CD4-positive, alpha-beta T cell treated with Interleukin-12 subunit alpha and Interleukin-12 subunit beta, for 1 hour (primary cell): ENCODE measurements at places on chromosomes 4 and X.

DNA sequence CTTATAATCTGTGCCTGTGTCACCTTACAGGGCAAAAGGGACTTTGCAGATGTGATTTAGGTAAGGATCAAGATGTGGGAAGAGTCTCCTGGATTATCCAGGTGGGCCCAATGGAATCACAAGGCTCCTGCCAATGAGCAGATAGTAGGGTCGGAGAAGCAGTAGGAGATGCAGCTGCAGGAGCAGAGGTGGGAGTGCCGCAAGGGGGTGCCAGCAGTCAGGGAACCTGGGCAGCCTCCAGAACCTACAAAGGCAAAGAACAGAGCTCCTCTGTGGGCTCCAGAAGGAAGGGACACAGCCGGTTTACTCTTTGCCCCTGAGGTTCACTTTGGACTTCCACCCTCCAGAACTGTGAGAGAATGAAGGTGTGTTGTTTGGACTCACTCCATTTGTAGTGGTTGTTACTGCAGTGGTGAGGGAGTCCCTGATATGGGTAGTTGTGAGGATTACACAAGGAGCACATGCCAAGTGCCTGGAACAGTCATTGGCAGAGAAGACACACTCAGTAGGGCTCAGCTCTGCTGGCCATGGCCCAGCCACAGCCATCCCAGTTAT is 318.5 kb downstream of the EVC2 start:
- DNase-seq, result no peak

DNA sequence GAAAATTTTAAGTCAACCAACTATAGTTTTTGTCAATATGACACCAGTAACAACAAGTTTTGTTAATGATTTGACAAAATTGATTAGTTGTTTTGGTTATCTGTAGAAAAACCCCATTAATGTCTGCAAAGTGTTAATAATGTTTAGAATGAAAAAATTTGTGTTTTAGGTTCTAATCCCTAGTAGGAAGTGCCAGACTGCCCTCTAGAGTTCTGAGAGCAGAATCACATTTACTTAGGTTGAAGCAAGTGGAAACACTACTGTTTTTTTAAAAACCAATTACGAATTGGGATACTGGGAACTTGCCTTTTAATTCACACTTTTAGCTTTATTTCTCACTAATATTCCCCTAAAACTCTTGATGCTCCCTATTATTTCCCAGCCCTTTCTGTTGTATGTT is 101.1 kb upstream of the CYLC1 start:
- no peak for DNase-seq

DNA sequence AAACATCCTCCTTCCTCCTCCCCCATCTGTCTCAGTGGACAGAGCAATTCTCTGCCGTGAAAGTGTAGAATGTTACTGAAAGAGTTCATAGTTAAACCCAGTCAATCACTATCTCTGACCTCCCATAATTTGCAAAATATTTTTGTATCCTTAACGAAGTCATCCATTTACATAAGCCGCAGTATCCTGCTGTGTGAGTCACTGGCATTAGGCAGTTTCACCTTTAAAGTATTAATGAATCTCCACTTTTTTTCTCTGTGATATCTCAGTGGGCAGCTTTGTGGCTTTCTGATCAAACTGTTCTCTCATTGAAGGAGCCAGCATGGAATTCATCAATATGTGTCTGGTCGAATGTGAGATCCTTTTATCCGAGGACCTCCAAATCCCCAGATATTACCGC is 678.6 kb upstream of the TENM3 start:
- no peak for DNase-seq

GRCh38 chrX:37875675-37876074 is 28.3 kb upstream of the DYNLT3 start:
- no peak for DNase-seq

GRCh38 chr4:68451246-68452211 is 4.3 kb downstream of the TMPRSS11E start:
- no peak for DNase-seq

DNA sequence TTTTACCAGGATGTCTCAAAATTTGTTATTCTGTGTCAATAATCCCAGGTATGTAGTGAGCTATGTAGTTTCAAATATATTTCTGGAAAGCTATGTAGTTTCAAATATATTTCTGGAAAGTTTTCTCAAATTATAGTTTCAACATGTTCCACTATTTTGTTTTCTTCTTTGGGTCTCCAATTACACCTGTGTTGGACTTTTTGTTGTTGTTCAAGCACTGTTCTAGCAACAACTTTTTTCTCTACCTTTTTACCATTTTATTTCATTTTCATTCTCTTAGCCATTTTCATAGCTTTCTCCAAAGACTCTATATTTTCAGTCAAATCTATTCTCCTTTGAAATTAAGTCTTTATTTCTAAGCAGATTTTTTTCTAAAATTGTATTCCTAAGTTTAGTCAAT is 88.4 kb downstream of the LCORL start:
- no peak for DNase-seq

- no peak for DNase-seq
Measured at GRCh38 chrX:50198348-50198747, 2.5 kb downstream of the AKAP4 start.

DNA sequence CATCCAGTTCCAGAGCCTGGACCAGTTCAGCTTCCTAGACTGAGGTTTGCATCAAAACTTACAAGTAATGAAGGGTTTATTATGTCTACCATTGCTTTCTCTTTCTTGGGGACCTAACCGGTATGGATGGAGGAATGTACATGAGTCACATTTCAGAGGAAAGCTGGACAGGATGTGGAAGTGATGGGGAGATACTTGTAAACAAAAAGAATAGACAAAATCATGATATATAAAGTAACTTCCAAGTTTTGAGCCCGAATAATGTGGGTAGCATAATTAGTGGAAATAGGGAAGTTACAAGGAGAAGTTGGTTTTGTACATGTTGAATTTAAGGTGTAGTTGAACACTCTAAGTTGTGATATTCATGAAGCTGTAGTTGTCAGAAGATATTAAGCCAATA is 15.0 kb downstream of the FNIP2 start:
- DNase-seq, result no peak

- no peak for DNase-seq
Measured at GRCh38 chr4:740011-740410, 34.4 kb downstream of the PCGF3 start.

GRCh38 chr4:54495091-54495490 is 162.7 kb upstream of the KIT start:
- no peak for DNase-seq

- no peak for DNase-seq
Measured at GRCh38 chr4:22045051-22045630, 96.6 kb upstream of the KCNIP4 start.

GRCh38 chr4:155901013-155901412 is 2.5 kb upstream of the TDO2 start:
- DNase-seq, result no peak

DNA sequence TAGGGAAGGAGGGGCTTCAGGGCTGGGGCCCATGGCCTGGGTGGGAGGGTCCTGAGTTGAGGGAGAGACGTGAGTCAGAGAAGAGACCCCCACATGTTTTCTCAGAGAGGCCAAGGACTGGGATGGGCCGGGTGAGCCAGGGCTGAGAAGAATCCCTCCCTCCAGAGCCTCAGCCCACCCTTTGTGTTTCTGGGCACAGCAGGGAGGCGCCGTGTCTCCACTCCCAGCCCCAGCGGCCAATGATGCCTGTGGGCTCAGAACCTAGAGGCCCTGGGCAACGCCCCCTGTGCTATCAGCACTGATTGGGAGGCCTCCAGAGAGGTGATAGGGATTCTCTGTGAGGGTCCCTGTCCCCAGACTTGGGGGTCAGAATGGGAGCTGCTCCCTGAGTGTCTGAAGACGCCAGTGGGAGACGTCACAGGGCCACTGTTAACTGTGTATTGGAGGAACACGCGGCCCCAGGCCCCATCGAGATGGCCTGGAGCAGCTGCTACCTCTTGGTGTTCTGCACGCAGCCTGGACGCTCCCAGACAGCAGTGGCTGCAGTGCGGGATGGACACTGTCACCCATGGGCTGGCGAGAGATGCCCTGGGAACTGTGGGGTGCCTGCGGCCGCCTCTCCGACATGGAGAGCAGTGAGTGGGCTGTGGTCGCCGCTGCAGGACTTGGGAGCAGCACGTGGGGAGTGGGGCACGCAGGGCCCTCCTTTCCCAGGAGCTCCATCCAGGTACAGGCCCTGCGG is 8.5 kb downstream of the FGFRL1 start:
- no peak for DNase-seq
